GDM1 (cell line): ENCODE measurements at places on chromosomes 4 and X.

DNA sequence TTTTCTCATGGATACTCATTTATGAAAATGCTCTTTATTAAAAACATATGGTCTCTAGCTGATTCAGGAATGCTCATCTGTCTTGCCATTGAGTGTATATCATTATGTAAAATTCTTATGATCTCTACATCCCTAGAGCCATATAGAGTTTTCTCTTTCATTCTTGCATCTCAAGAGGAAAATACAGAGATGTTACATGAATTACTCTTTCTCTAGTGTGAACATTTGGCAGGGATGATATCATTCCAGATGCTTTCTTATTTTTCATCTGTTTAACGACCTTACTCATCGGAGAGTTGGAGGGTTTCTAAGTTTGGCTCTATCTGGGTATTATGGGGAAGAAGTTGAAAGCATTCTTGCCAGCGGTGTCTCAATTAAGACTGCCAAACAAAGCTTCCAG, 202.9 kb upstream of the SLC7A11 start:
- DNase-seq: no peak

- DNase-seq: no peak
These were observed at the start of gene LRCH2 for GRCh38 chrX:115233497-115234455. LRCH2 (minus strand) TSS chrX:115234096; CDS start chrX:115234041, 55 bp downstream.

- peak; percentile 44 for DNase-seq
These were observed 1.3 kb upstream of the FAT4 start for GRCh38 chr4:125313497-125313896.

DNA sequence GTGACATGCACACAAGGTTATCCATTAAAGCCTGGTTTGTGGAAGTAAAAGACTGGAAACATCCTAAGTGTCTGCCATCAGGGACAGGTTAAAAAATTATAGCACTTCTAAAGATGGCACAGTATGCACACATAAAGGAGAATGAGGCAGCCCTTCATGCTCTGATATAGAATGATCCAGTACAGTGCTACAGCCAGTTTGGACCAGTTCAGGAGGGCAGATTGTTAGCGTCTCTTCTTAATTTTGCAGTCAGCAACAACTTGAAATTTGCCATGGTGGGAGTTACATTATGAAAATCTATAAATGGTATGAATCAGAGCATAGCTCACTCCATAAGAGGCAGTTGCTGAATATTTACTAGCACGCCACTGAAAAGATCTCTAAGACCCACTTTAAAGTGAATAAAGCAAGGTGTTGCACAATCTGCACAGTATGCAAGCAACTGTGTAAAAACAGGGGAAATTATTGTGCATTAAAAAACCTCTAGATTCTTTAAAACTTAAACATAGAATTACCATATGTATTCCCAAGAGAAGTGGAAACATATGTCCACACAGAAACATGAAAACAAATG, 20.3 kb upstream of the SOD3 start:
- DNase-seq: no peak

GRCh38 chrX:153349952-153350351, 16.0 kb downstream of the ZNF275 start:
- no peak for DNase-seq

DNA sequence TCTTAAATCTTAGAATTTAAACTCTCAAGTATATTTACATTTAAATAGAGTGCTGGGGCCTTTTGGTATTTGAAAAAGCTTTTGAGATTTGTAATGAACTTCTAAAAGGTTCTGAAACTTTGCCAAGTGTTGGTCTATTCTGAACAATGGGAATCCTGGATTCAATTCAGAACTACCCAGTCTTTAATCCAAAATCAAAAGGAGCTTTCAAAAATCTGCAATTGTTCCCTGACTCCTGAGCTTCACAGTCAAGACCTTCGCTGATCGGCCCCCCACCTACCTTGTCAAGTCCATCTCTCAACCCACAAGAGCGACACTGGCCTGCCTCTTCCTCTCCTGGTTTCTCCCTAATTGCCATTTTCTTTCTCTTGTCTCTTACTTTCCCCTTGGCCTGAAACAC, 666.1 kb upstream of the BOD1L1 start:
- DNase-seq: no peak

GRCh38 chr4:79872738-79873137, 200.3 kb downstream of the ANTXR2 start:
- DNase-seq: no peak

- DNase-seq: no peak
These were observed 257.6 kb upstream of the DDX53 start for GRCh38 chrX:22742174-22742573.

GRCh38 chr4:48018112-48018511, 1.5 kb downstream of the NIPAL1 start:
- DNase-seq: no peak

- DNase-seq: no peak
These were observed 51.7 kb downstream of the RAB28 start for GRCh38 chr4:13432453-13432852.

DNA sequence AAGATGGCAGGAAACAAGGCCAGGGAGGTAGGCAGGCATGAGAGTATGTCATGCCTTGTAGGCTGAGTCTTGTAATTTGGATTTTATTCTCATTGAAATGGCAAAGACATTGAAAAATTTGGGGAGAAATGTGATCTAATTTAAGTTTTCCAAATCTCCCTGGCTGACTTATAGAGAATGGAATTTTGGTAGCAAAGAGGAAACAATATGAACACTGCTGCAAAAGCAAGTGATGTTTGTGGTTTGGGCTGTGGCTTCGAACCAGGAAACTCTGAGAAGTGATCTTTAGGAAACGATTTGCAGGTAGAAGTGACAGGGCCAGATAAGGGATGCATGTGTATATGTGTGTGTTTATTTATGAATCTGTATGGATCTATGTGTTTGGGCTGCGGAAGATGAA, 35.6 kb downstream of the ARSJ start:
- DNase-seq: no peak

GRCh38 chrX:22135994-22136684, 104.0 kb downstream of the PHEX start:
- no peak for DNase-seq

GRCh38 chrX:121641560-121641959, 594.1 kb downstream of the GLUD2 start:
- DNase-seq: no peak

- no peak for DNase-seq
These were observed 55.3 kb upstream of the NPFFR2 start for GRCh38 chr4:71976523-71976922.

DNA sequence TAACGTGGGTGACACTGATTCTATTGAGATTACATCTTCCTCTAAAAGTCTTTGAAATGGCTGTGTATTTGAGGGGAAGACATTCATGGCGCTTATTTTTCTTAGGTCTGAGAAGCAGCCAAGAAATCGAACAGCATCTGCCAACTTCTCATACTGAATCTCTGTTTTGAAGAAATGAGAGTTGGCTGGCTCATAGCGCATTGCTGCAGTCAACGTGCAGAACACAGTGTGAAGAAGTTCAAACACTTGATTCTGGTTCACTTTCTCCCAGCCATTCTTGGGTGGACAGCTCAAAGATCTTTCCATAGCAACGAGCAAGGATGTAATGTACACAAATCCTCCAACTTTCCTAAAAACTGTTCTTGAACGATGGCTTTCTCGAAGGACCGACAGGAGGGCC, 156.5 kb downstream of the WDFY3 start:
- no peak for DNase-seq

DNA sequence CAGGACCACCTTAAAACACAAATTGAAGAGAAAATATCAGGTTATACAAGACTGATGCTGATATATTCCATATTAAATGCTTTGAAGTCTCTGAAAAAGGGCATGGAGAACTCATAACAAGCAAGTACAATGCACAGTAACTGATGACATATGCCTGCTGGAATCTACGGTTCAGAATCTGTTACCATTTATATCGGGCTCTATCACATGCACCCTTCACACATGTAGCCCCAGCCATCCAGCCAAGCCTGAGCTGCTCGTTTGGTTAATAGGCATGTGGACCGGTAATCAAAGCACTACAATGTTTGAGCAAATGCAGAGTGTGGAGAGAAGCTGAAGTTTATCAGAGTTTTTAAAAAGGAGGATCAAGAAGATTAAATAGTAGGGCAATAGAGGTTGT, 11.8 kb downstream of the COMMD8 start:
- DNase-seq: no peak

- DNase-seq: no peak
These were observed 67.9 kb downstream of the FAM114A1 start for GRCh38 chr4:38935391-38936073.

GRCh38 chr4:889516-889915, 42.6 kb downstream of the GAK start:
- DNase-seq: no peak

- DNase-seq: peak; percentile 57
These were observed 91.7 kb upstream of the CXorf66 start for GRCh38 chrX:140057001-140057411.

DNA sequence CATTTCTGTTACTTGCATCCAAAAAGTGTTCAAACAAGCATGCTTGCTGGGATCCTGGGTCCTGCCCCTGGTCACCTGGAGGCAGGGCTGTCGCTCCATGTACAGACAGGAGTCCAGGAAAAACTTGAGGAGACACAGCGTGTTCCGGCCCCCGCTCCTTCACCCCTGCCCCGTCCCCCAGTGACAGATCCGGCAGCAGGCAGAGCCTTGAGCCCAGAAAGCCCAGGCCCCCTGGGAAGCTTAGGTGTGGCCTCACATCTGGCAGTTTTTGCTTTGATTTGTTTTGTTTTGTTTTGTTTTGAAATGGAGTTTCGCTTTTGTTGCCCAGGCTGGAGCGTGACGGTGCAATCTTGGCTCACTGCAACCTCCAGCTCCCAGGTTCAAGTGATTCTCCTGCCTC, 67.0 kb downstream of the TRMT44 start:
- DNase-seq: no peak

GRCh38 chrX:109187473-109188168, 294.3 kb downstream of the GUCY2F start:
- DNase-seq: no peak

GRCh38 chr4:123696687-123697086, 300.1 kb downstream of the SPRY1 start:
- no peak for DNase-seq

- no peak for DNase-seq
These were observed 310.3 kb upstream of the ZFP42 start for GRCh38 chr4:187685247-187685646.
